Thymus (tissue), 14 donors: ENCODE measurements at places on chromosomes 16 and 17. TPM values are rescaled to one million over a fixed set of nuclear protein-coding genes. Genes with fewer than 3 reads are reported as not detected.

The GSG1L2 gene
- total RNA-seq: not detected

The SCIMP gene
- total RNA-seq: 0.80 TPM

The PIRT gene
- 0.09 TPM for total RNA-seq

- no peaks in the 10 kb centered on the region for H3K4me1 ChIP-seq
- peaks cover 42% of the 10 kb centered on the region for H3K27me3 ChIP-seq
- no peak overlapping the region for H3K4me3 ChIP-seq
- no peak overlapping the region for H3K27ac ChIP-seq
Measured at GRCh38 chr16:4324492-4325252, 8.8 kb downstream of the GLIS2 start.

- peak overlapping the region; percentile 96 for H3K27ac ChIP-seq
- H3K4me3 ChIP-seq: peak overlapping the region; percentile 68
- H3K36me3 ChIP-seq: peaks cover 41% of the 10 kb centered on the region
- no peaks in the 10 kb centered on the region for H3K27me3 ChIP-seq
- no peak for DNase-seq
- H3K4me1 ChIP-seq: peaks cover 23% of the 10 kb centered on the region
Measured at GRCh38 chr16:29994600-29995323, 655 bp downstream of the HIRIP3 start.

- DNase-seq: peak; percentile 7
- no peaks in the 10 kb centered on the region for H3K4me1 ChIP-seq
- no peak within 1 kb of the TSS for H3K4me3 ChIP-seq
- peaks cover 62% of the 10 kb centered on the region for H3K27me3 ChIP-seq
- H3K27ac ChIP-seq: no peak within 1 kb of the TSS
Measured at GRCh38 chr17:44655983-44656710, at the start of gene MEIOC. Gene MEIOC (plus strand): TSS chr17:44656468. CDS start chr17:44656614, 146 bp downstream.

DNA sequence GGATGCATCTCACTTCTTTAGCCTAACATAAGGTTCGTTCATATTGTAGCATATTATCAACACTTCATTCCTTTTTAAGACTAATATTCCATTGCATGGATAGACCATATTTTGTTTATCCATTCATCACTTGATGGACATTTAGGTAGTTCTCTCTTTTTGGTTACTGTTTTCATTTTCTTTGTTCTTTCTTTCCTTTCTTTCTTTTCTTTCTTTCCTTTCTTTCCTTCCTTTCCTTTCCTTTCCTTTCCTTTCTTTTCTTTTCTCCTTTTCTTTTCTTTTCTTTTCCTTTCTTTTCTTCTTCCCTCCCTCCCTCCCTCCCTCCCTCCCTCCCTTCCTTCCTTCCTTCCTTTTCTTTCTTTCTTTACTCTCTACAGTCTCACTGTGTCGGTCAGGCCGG, 24.2 kb downstream of the PLCG2 start:
- no peaks in the 10 kb centered on the region for H3K27me3 ChIP-seq
- peaks cover 8% of the 10 kb centered on the region for H3K4me1 ChIP-seq
- H3K4me3 ChIP-seq: no peak overlapping the region
